ENCODE measurements at places on chromosomes 1 and 21.

DNA sequence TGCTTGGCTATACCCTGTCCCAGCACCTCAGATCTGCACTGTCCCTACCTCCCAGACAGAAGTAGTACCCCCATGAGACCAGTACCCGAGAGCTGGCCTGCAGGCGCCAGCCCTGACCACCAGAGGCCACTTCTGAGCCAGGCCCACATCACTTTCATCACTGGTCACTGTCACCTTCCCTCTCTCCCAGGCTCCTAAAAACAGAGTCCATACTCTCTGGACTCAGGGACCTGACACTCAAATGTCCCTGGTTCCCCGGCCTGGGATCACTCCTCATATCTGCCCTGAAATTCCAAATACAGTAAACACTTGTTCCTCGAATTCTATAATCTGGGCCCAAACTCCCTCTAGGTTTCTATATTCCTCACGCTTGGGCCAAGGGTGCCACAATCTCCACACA is 18.7 kb downstream of the TMEM53 start:
- H3K27me3 ChIP-seq = no peaks in the 10 kb centered on the region
- no peaks in the 10 kb centered on the region for H3K4me1 ChIP-seq
- peak; percentile 43 for DNase-seq
- no peaks in the 10 kb centered on the region for H3K36me3 ChIP-seq

DNA sequence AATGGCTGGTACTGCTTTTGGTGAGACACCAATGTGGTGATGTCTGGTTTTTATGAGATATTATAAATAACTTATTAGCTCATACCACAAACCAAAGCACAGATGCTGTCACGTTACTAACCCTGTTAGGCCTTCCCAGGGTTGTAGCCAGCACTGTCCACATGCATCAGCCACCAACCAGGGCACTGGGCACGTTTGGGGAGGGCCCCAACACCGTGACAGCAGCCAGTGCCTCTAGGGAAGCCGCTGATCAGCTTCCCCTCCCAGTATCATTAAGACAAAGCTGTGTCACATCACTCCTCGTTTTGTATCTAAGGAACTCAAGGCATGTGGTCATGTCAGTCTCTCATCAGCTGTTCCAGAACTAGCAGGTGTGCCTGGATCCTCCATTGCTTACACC is 13.9 kb downstream of the URB1 start:
- DNase-seq = peak; percentile 37
- H3K4me1 ChIP-seq = peaks cover 26% of the 10 kb centered on the region
- no peaks in the 10 kb centered on the region for H3K27me3 ChIP-seq
- peaks cover 44% of the 10 kb centered on the region for H3K36me3 ChIP-seq
- no peak overlapping the region for H3K4me3 ChIP-seq

GRCh38 chr1:165431079-165431478 is 13.8 kb downstream of the RXRG start:
- H3K36me3 ChIP-seq = no peaks in the 10 kb centered on the region
- no peaks in the 10 kb centered on the region for H3K27me3 ChIP-seq
- no peak overlapping the region for H3K27ac ChIP-seq
- no peaks in the 10 kb centered on the region for H3K4me1 ChIP-seq
- H3K4me3 ChIP-seq = no peak overlapping the region

- no peak overlapping the region for H3K27ac ChIP-seq
- DNase-seq = no peak
- H3K36me3 ChIP-seq = no peaks in the 10 kb centered on the region
- peaks cover 5% of the 10 kb centered on the region for H3K4me1 ChIP-seq
- H3K4me3 ChIP-seq = no peak overlapping the region
These were observed 12.2 kb downstream of the DNASE2B start for GRCh38 chr1:84410328-84411095.

GRCh38 chr1:113298941-113299340 is 91.4 kb upstream of the MAGI3 start:
- H3K4me3 ChIP-seq = no peak overlapping the region
- no peak for DNase-seq
- no peaks in the 10 kb centered on the region for H3K4me1 ChIP-seq
- H3K27me3 ChIP-seq = peaks cover 22% of the 10 kb centered on the region
